ENCODE measurements at places on chromosomes 11 and 22. TPM values are rescaled to one million over a fixed set of nuclear protein-coding genes. Genes with fewer than 3 reads are reported as not detected.

The OR52I2 gene
- not detected for total RNA-seq

DNA sequence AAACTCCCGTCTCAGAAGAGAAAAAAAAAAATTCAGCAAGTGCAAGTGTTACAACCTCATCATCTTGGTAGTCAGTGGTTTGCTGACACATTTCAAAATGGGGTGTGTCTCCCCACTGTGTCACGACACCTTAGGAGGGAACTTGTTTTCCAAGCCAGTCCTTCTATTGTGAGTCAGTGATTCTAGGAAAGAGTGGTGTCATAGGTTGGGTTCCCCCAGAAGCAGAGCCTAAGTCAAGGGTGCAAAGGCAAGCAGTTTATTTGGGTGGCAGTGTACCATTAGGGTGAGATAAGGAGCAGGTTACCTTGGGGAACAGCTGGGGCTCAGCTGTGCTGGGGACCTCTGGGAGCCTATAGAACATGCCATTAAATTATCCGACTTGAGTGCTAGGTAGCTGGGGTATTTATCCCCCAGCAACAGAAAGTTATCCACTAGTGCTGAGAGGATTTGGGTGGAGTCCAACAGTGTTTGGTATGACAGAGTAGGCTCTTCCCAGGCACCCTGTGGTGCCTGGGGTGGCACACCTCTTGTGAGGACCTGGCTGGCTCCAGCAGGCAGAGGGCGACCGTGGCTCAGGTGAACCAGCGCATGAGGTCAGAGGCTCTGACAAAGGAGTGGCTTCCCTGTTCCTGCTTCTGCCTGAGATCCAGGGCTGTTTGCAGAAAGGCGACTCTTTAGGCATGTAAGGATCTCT, 41.7 kb downstream of the KIAA1671 start:
- no peak for DNase-seq

DNA sequence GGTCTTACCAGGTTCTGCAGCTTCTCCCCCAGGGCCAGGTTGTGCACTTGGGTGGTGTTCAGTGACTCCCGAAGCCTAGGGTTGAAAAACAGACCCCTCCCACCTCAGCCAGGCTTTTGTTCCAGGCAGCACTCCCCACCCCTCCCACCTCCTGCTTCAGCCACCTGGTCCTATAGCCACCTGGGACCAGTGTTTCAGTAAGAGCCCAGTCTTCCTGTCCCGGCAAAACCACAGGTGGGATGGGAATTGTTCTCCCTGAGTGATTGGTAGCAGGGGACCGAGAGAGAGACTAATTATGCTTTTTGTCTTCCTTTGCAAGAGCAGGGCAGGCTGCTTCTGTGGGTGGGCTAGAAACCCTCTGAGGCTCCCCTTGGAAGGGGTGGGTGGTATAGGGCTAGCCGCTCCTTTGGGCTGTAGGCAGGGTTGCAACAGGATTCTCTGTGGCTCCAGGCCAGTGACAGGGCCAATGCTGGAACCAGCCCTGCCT, 8.5 kb upstream of the NAALADL1 start:
- DNase-seq, result no peak

GRCh38 chr11:94543695-94544645, at the start of gene FUT4:
TSS of gene FUT4 (plus strand) at chr11:94543921. CDS start at chr11:94544134, 213 bp downstream.
- DNase-seq, result peak; percentile 91

GRCh38 chr11:92154110-92154509, 70.5 kb upstream of the FAT3 start:
- DNase-seq, result no peak

- DNase-seq, result no peak
These were observed 45.3 kb upstream of the RTL6 start for GRCh38 chr22:44543362-44543761.

The ZNF74 gene
- 4.0 TPM for total RNA-seq

DNA sequence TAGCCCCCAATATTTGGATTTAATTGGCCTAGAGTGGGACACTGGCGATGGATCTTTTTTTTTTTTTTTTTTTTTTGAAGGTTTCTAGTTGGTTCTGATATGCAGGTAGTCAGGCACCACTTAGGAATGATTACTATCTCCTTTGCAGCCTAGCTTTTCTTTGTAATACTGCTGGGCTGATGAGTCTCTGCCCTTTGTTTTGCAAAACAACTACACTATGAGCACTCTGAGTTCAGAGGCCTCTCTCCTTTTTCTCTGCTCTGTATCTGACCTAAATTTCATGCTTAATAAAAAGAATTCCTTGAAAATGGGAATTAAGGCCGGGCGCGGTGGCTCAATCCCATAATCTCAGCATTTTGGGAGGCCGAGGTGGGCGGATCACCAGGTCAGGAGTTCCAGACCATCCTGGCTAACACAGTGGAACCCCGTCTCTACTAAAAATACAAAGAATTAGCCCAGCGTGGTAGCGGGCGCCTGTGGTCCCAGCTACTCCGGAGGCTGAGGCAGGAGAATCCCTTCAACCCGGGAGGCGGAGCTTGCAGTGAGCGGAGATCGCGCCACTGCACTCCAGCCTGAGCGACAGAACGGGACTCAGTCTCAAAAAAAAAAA, 1312.3 kb downstream of the FAM181B start:
- DNase-seq, result no peak

DNA sequence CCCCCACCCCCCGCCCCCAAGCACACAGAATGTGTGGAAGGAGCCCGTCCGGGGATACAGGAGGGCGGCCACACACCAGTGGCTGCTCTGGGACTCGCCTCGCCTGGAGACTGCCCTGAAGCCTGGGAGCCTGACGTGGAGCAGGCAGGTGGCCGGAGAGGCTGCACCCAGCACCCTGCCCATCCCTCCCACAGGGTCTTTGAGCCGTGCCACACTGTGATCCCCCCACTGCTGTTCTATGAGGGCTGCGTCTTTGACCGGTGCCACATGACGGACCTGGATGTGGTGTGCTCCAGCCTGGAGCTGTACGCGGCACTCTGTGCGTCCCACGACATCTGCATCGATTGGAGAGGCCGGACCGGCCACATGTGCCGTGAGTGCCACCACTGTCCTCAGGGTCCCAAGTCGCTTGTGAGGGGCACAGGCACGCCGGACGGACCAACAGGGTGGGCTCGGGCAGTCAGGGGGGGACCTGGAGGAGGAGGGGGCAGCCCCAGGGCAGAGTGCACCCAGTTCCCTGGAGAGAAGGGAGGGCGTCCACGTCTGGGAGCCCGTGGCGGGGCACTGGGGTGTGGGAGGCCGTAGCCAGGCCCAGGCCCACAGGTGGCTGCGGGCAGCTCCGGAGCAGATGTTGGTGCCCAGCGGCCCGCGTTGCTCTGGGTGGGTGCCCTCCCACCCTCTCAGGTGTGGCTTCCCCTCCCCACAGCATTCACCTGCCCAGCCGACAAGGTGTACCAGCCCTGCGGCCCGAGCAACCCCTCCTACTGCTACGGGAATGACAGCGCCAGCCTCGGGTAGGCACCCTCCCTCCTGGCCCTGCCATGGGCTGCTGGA, 27.0 kb upstream of the MUC5B start:
- DNase-seq, result peak; percentile 10

GRCh38 chr11:36095716-36096115, 151.9 kb downstream of the LDLRAD3 start:
- no peak for DNase-seq

DNA sequence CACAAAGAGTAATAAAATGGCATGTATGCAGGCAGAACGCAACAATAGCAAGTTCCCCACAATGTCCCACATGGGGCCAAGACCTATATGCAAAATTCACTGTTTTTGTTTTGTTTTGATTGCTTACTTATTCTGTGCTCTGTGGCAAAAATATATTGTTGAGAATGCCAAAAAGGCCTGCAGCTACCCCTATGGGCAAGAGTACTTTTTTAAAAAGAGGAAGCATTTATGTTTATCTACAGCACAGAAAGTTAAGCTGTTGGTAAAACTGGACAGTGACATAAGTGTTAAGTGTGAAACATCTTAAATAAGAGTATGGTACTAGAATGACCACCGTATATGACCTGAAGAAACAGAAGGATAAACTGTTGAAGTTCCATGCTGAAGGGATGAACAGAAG, 301.9 kb upstream of the ZC3H12C start:
- DNase-seq, result no peak

DNA sequence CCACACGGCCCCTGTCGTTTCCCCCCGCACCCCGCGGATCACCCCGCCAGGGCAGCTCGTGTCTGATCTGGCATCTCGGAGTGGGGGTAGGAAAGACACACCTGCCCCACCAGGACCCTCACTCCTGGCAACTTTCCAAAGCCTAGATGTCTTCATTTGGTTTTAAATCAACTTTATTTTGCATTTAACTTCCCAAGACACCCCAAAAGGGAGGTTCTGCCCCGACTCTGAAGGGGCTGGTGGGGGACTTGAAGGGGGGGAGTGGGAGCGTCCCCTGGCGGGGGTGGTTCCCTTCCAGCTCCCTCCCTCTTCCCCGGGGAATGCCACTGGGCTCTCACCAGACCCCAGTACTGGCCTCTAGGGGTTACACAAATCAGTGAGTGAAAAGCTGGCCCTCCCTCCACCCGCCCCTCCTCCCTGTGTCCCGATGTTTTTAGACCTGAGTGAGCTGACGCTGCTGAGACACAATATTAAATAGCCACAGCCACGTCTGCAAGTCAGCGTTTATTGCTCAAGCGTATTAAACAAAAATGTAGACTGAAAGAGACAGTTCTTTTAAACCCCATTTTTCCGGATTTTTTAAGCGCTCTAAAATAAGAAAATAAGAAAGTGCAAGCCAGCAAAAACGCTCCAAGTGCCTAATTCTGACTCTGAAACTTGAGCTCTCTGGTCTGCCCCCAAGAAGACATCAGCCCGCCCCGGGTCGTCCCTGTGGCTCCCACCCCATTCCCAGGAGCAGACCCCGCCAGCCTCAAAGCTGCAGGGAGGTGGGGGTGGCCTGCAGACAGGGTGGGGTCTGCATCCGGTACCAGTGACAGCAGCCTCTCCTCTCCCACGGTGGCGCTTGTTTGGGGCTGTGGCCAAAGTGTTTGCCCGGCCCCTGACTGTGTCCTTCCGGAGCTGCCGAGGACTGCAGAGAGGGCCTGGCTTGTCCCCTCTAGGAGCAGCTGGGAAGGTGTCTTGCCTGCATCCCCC, 1.1 kb upstream of the TTLL8 start:
- DNase-seq, result no peak
